Caco-2 (cell line): ENCODE measurements at places on chromosomes 4 and X.
A peak's percentile ranks its signal among the peaks of the same experiment; 100 is the strongest.

GRCh38 chr4:52290466-52290865 lies 239.4 kb downstream of the SPATA18 start:
- H3K27me3 ChIP-seq, result no peaks in the 10 kb centered on the region
- no peak for DNase-seq
- no peaks in the 10 kb centered on the region for H3K4me1 ChIP-seq
- H3K4me3 ChIP-seq, result no peak overlapping the region
- H3K36me3 ChIP-seq, result no peaks in the 10 kb centered on the region
- H3K27ac ChIP-seq, result no peak overlapping the region

DNA sequence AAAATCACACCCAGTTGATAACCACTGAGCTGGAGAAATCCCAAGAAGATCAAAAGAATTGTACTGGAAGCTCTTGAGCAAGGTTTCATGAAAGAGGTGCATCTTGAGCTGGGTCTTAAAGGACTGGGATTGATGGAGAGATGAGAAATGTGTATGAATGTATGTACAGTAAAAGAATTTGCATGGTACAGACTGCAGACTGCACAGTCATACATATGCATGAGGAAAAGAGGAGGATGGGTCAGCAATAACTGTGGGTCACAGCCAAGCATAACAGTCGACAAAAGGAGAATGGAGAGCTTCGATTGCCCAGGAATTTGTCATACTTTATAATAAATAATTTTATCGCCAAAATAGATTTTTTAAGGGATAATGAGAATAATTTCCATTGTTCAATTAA lies 4.8 kb upstream of the RELL1 start:
- no peaks in the 10 kb centered on the region for H3K27me3 ChIP-seq
- no peak overlapping the region for H3K27ac ChIP-seq
- 0 out of 2 replicates have a peak, but pooled peaks cover 3% of the 10 kb centered on the region for H3K4me1 ChIP-seq
- no peaks in the 10 kb centered on the region for H3K36me3 ChIP-seq
- DNase-seq, result no peak

DNA sequence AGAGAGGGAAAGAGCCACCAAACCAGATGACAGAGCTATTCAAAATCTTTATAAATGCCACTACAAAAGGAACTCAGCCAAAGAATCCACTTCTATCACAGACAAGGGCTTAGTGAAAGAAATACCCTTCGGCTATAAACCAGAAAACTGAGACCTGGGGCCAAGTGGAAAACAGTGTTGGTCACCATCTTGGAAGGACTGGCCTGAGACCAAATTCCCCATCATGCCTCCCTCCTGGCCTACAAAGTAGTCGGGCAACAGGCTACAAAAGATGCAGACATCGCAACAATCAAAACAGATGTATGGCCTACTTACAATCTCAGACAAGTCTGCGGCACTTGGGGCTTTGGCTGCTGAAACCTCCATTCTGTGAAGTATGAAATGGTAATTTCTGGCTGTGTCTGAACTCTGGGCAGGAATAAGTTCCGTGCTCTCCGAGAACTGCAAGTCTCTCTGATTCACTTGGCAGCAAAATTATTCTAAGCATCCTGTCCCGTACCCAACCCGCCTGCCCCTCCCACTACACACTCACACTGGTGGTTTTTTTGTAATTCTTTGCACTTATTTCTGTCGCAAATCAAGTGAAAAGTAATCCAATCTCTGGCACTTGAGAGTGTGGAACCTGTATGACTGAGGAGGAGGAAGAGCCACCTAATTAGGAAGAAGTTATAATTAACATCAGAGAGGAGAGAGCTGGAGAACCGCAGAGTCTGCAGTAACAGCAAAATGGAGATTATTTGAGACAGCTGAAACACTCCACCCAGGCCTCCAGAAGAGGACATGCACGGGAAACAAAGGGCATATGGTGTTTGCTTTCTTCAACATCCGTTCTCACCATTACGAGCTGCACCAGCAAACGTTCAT lies 87.8 kb downstream of the SH3KBP1 start:
- H3K27ac ChIP-seq, result no peak overlapping the region
- DNase-seq, result no peak
- no peaks in the 10 kb centered on the region for H3K36me3 ChIP-seq

- H3K36me3 ChIP-seq, result no peaks in the 10 kb centered on the region
- H3K27me3 ChIP-seq, result no peaks in the 10 kb centered on the region
- H3K27ac ChIP-seq, result no peak overlapping the region
- H3K4me3 ChIP-seq, result no peak overlapping the region
- H3K4me1 ChIP-seq, result no peaks in the 10 kb centered on the region
Measured at GRCh38 chrX:11786862-11787261, 28.8 kb downstream of the MSL3 start.

DNA sequence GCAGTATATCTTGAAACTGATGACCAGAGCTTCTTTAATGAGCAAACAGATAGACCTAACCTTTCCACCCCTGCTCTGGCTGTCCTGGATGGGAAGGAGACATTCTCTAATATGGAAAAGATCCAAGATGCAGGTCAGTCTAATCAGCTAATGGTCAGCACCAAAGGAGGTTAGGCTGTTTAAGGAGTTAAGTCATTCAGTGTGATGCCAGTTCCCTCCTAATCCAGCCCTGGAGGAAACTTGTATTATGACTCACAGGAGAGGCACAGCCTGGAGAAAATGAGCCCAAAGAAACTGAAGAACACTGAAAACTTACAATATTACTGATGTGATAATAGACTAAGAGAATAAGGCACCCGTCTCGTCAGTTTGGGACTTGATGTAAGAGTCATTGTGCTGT lies 323.0 kb downstream of the HNRNPD start:
- no peak overlapping the region for H3K27ac ChIP-seq
- DNase-seq, result no peak
- no peaks in the 10 kb centered on the region for H3K4me1 ChIP-seq
- no peaks in the 10 kb centered on the region for H3K27me3 ChIP-seq
- no peaks in the 10 kb centered on the region for H3K36me3 ChIP-seq
- no peak overlapping the region for H3K4me3 ChIP-seq

DNA sequence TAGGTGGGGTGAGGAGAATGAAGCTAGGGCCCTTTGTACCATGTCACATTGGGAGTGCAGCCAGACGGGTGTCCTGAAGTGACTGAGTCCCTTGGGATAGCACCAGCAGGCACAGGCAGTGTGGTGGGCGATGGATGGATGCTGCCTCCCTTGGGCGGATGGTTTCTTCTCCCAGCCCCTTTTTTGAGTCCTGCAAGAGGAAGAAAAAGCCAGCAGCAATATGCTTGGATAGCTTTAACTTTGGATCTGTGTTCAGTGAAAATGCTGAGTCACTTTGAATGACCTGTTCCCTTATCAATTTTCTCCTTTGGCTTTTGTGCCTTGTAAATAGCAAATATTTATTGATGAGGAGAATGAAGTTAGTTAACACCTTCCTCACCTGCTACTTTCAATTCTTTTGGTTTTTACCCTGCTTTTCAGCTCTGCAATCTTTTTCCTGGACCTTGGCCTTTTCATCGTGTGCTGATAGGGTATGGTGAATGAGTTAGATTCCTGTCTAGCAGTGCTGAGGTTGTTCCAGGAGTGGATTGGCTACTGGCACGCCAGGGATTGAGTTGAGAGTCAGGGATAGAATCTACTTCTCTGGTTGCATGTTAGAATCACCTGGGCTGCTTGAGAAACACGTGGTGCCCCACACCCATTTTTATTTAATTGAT lies 10.2 kb downstream of the DCUN1D4 start:
- H3K27ac ChIP-seq, result peak overlapping the region; percentile 96
- peak; percentile 64 for DNase-seq
- no peak overlapping the region for H3K4me3 ChIP-seq
- no peaks in the 10 kb centered on the region for H3K27me3 ChIP-seq
- peaks cover 26% of the 10 kb centered on the region for H3K4me1 ChIP-seq

DNA sequence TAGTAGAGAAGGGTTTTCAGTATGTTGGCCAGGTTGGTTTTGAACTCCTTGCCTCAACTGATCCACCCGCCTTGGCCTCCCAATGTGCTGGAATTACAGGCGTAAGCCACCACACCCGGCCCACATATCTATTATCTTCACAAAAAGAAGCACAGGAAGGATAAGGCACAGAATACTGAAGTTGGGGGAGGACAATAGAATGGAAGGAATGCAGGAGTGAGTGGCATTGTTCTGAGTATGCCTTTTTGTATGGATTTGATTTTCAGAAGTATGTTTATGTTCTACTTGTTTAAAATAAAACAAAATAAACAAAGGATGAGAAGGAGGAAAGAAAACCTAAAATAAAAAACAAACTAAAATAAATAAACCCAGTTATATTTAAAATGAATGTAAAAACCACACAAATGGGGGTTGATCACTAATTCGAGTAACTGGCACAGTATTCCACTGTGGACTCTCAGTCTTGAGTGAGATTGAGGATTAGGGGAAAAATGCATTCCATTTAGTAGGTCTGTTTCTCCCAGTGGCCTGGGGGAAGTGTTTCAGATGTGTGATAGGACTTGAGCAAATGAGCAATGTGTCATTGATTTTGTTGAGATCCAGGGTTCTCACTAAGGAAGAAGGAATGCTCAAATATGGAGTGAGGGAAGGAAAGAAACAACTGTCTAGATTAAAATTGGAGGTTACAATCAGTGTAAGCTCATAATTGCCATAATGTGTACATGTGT lies 109.0 kb upstream of the C1QTNF7 start:
- H3K27me3 ChIP-seq, result no peaks in the 10 kb centered on the region
- H3K4me1 ChIP-seq, result no peaks in the 10 kb centered on the region
- no peaks in the 10 kb centered on the region for H3K36me3 ChIP-seq
- no peak for DNase-seq

GRCh38 chr4:60992037-60992436 lies 208.1 kb upstream of the ADGRL3 start:
- H3K36me3 ChIP-seq, result no peaks in the 10 kb centered on the region
- H3K27me3 ChIP-seq, result no peaks in the 10 kb centered on the region
- DNase-seq, result no peak
- peaks cover 39% of the 10 kb centered on the region for H3K4me1 ChIP-seq
- H3K27ac ChIP-seq, result no peak overlapping the region

DNA sequence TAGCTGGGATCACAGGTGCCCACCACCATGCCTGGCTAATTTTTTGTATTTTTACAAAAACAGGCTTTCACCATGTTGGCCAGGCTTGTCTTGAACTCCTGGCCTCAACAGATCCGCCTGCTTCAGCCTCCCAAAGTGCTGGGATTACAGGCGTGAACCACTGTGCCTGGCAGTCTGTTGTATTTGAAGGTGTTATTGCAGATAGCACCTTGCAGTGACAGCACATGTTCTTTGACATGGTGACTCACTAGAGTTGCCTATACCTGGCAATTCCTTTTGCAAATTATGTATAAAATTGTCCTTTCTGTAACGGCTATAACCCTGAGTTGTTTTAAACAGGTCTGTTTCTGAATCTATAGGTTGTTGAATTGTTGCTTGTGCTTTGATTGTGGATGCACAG lies 7.9 kb downstream of the OGT start:
- peaks cover 1% of the 10 kb centered on the region; the same call in 1 of the 2 replicates for H3K4me1 ChIP-seq
- no peak overlapping the region for H3K27ac ChIP-seq
- no peak overlapping the region for H3K4me3 ChIP-seq
- H3K36me3 ChIP-seq, result no peaks in the 10 kb centered on the region; the same call in none of the 2 replicates

DNA sequence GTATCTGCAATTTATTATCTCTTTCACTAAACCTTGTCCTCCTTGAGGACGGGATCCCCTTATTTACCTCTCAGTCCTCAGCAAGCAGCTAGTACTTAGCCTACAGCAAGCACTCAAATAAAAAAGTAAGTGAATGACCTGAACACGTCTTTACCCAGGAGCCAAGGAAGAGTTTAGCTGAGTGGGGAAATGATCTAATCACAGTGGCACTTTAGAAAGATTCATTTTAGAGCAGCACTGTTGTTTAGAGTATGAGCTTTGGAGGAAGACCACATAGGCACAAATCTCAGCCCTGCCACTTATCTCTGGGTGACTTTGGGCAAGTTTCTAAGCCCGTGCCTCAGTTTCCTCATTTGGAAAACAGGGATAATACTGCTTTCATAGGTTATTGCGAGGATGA lies 2.7 kb downstream of the FAM120C start:
- H3K4me1 ChIP-seq, result peaks cover 6% of the 10 kb centered on the region; the same call in 1 of the 2 replicates
- H3K36me3 ChIP-seq, result no peaks in the 10 kb centered on the region
- no peak overlapping the region for H3K27ac ChIP-seq
- H3K27me3 ChIP-seq, result no peaks in the 10 kb centered on the region
- no peak for DNase-seq

DNA sequence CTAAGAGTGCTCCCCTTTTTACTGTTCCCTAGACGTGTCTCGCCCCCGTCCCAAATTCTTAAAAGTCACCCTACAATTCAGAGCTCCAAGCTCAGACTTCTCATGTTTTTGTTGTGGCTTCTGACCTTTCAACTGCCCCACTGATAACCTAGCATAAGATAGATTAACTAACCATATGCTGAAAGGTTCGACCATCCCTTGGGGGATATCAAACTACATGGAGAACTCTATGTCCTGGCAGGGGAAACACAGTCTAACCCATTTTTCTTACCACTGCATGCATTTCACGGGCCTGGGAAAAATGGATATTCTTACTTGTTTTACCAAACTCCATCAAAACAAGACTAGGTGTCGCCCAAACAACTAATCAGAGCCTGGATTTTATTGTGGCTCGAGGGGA lies 236.4 kb upstream of the MID1 start:
- H3K36me3 ChIP-seq, result no peaks in the 10 kb centered on the region
- H3K4me3 ChIP-seq, result no peak overlapping the region
- H3K4me1 ChIP-seq, result no peaks in the 10 kb centered on the region
- H3K27me3 ChIP-seq, result no peaks in the 10 kb centered on the region
- no peak overlapping the region for H3K27ac ChIP-seq

DNA sequence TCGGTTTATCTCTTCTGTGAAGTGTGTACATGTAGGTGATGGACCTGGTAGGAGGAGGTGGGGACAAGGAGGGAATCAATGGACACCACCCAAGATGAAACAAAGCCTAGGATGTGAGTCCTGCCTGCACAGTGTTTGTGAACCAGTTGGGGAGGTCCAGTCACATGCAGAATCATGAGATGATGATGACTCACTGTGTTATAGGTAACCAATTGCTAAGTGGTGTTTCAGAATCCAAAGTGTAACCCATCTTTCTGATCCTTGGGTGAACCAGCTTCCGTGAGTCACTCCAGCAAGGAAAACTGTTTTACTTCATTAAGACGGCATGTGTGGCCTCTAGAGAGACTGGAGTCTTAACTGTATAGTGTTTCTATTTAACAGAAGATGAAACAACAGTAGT lies 57.9 kb upstream of the HPF1 start:
- H3K4me3 ChIP-seq, result no peak overlapping the region
- no peak overlapping the region for H3K27ac ChIP-seq
- no peaks in the 10 kb centered on the region for H3K27me3 ChIP-seq

GRCh38 chr4:188839704-188840103 lies 700.5 kb downstream of the TRIML1 start:
- no peaks in the 10 kb centered on the region for H3K36me3 ChIP-seq
- no peaks in the 10 kb centered on the region for H3K27me3 ChIP-seq
- no peak overlapping the region for H3K4me3 ChIP-seq
- H3K27ac ChIP-seq, result no peak overlapping the region

GRCh38 chr4:785332-786073 lies 40.4 kb downstream of the CPLX1 start:
- H3K27me3 ChIP-seq, result no peaks in the 10 kb centered on the region
- H3K4me1 ChIP-seq, result peaks cover 6% of the 10 kb centered on the region
- no peaks in the 10 kb centered on the region for H3K36me3 ChIP-seq
- no peak overlapping the region for H3K4me3 ChIP-seq

DNA sequence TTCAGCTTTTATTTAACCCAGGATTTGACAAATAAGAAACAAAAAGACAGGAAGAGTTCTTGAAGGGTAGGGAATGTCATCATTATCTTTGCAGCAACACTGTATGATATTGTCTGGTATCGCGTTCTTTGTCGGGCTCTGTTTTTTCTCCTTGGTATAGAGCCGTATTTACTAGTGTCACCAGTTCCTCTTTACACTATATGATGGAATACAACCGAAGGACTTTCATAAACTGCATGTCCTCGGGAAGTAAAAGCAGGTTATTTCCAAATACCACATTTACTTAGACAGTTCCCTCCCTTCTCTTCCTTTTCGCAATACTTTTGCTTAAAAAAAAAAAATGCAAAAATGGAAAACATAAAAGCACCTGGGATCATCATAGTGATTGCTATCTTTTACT lies 96.6 kb upstream of the IL13RA1 start:
- no peak overlapping the region for H3K27ac ChIP-seq
- H3K36me3 ChIP-seq, result no peaks in the 10 kb centered on the region
- no peak for DNase-seq
- H3K27me3 ChIP-seq, result no peaks in the 10 kb centered on the region
